ENCODE measurements at places on chromosomes 4 and X. TPM values are rescaled to one million over a fixed set of nuclear protein-coding genes. Genes with fewer than 3 reads are reported as not detected.

Gene PASD1
- not detected for total RNA-seq

Gene TMPRSS11F
- total RNA-seq, result not detected

Gene PDZD4
- 6.0 TPM for total RNA-seq

Gene ASB11
- 0.44 TPM for total RNA-seq

Gene DHRSX
- total RNA-seq, result 28.1 TPM
